ENCODE measurements at places on chromosomes 2 and 18.
A peak's percentile ranks its signal among the peaks of the same experiment; 100 is the strongest.

- DNase-seq, result no peak
These were observed 48.9 kb downstream of the BMPR2 start for GRCh38 chr2:202425036-202425435.

DNA sequence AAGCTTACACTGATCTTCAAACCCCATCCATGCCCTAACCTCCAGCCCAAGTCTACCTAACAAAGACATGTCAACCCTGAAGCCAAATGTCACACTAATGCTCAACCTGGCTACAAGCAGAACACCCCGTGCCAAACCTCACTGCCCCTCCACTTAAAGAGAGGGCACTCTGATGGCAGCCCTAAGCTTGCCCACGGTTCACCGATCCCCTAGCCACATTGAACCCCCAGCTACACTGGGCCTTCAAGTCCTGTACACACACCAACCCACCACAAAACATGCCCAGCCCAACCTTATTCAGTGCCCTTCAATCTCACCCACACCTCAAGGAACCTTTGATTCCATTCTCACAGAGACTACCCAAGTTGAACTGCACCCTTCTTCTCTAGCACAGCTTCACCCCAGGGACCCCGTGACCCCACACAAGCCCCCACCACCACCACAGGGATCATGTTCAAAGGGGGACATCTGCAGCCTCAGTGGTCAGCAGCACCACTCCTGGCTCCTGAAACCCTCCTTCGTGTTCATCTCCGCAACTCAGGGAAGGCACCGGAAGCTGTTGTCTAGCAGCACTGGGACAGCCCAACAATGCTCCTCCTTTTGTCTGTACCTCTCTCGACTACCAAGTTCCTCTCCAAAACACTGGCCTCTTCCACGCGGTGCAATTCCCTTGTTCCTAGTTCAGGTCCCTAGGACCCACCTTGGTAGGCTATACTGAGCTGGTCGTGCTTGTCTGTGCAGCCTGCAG lies 218.8 kb downstream of the CYP26B1 start:
- DNase-seq, result peak; percentile 5

- no peak for DNase-seq
These were observed 141.6 kb downstream of the ZNF236 start for GRCh38 chr18:76963936-76964335.

- DNase-seq, result no peak
These were observed 1149.1 kb upstream of the NRXN1 start for GRCh38 chr2:52181080-52181479.

DNA sequence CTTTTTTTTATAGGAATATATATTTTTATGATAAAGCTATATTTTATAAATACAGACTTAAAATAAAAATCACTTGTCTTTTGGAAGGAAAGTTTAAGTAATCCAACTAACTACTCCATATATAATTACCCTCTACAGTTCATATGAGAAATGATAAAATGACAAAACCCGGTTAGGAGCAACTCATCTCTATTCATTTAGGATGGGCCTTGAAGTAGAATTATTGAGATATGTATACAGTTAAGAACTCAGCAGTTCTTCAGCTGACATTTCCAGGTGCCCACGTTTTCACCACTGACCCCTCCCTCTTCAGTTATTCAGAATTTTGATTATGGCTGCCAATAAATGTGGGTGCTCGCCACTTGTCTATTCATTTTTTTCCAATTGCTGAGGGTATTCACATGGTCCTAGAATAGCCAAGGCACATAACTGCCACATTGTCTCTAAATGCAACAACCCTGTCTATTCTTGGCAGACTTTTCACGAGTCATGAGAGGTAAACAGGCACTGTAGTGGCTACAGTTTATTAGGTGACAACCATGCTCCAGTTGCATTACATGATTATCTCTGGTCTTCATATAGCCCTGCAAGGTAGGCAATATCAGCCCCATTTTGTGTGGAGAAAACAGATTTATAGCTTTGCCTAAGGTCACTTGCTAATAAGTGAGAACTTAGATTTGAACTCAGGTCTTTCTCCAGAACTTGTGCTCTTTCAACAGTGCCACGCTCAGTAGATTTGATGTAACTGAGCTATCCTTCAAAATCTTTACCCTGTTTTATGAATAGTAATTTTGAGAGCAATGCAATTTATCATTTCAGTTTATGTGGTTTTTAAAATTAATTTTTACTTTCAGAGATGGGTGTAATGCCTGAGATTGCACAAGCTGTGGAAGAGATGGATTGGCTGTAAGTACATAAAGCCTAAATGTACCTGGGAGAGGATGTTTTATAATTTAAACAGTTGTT lies 2.9 kb downstream of the DDX1 start:
- DNase-seq, result no peak

DNA sequence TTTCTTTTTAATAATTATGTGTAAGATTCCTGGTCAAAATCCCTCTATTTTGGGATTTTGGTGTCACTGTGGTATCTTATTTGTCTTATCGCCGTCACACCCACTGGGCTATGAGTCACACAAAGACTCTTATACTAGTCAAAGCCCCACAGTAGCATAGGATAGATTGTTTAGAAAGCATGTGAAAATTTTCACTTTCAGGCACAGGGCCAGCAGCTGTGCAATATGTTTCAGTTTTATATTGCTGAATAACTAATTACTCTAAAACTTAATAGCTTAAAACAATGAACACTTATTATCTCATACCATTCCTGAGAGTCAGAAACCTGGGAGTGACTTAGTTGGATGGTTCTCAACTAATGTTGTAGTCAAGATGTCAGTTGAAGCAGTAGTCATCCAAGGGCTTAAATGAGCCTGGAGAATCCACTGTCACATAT lies 24.0 kb downstream of the CFAP210 start:
- peak; percentile 28 for DNase-seq

GRCh38 chr18:845152-845819 lies 33.2 kb upstream of the YES1 start:
- DNase-seq, result no peak

All from AG20443 (cell line).